NCI-H1436 treated with DMSO at 0.1 percent for 48 hours (cell line): ENCODE measurements at places on chromosomes 3 and 15.

GRCh38 chr15:64894395-64895056, 17.2 kb upstream of the ANKDD1A start:
- no peak for DNase-seq

GRCh38 chr15:77058468-77058867, 12.4 kb downstream of the TSPAN3 start:
- no peak for DNase-seq

DNA sequence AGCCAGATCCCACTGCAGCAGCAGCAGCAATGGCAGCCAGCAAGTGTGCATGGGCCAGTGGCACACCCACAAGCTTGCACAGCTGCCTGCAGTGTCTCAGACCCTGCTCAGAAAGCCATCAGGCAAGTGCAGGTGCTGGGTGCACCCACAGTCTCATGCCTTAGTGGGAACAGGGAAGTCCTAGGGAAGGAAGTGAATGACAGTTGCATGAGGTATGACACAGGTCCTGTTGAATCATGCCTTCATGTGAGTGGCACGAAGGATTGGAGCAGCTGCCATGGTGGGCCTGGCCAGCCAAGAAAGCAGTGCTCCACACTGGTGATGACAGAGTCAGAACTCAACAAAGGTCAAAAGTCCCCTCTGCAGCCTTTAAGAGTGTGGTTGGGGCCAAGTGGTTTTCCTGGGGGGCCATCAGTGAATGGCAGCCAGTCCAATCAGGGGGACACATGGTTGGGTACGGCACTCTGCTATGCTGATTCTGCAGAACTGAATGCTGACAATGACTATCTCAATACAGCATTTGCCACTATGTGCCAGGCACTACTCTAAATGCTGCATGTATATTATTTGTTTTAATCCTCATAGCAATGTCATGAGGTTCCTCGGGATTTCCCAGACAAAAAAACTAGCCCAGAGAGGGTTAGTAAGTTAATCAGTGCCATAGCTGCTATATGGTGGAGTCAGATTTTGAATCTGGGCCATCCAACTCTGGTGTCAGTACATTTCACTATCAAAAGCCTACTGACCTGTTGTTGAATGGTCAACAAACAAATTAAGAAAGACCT, 94.3 kb downstream of the AQP9 start:
- no peak for DNase-seq

DNA sequence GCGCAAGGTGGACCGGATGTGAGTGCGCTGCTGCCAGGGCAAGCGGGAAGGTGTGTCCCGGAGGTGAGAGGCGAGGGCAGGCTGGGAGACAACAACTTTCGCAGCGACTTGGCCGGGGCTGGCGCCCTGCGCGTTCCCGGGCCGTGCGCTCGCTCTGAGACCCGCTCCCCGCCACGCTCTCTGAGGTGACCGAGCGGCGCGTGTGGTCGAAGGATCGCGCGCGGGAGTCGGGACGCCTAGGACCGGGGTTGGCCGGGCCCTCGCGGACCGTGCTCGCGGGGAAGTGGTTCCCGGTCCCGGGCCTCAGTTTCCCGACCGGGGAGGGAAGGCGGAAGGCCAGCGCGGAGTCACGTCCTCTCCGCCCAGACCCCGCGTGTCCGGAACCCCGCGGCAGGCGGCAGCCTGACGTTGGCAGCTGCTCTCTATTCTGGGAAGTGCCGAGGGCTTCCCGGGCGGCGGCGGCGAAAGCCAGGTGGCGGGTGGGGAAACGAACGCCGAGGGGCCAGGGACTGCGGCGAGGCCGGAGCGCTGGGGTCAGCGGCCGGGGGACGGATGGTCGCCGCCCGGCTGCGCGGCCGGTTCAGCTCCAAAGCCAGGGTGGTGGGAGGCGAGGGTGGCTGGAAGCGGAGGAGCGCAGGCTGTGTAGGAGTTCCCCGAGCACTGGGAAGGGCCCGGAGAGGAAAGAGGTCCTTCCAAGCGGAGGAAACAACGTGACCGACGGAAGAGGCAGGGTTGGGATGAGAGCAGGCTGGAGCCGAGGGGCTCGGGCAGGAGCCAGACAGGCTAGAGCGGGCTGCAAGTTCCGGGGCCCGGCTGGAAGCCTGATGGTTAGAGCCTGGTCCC, 1.0 kb upstream of the IGF2BP2 start:
- DNase-seq = no peak
